CD4-positive, alpha-beta T cell (primary cell): ENCODE measurements at places on chromosomes 1 and 21.

GRCh38 chr1:53689223-53689622 is 49.7 kb downstream of the GLIS1 start:
- DNase-seq: no peak

GRCh38 chr1:21622466-21623315 is 46.5 kb downstream of the RAP1GAP start:
- peak; percentile 76 for DNase-seq

DNA sequence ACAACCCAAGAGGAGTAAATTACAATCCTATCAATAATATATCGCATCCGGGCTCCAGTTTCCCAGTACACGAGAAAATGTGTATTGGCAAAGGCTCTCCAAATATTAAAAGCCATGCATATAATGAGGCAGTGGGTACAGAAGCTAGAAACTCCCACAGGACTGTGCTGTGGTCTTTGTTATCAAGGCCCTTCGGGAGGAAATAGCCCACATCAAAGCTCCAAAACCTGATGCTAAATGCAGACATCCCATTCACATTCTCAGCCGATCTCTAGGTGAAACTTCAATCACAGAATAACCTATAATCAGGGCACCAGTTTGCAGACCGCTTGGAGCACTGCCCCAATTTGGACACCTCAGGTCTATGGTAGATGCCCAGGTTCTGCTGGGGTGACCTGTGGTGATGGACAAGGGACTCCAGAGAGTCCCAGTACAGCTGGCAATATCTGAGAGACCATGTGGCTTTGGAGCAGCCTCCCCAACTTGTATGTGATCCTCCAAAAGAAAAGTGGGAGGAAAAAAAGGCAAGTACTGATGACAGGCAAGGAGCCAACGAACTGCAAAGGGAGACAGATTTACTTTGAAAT is 148.8 kb upstream of the CAMK1G start:
- DNase-seq: no peak

GRCh38 chr1:191498318-191498717 is 659.9 kb upstream of the RGS18 start:
- no peak for DNase-seq

DNA sequence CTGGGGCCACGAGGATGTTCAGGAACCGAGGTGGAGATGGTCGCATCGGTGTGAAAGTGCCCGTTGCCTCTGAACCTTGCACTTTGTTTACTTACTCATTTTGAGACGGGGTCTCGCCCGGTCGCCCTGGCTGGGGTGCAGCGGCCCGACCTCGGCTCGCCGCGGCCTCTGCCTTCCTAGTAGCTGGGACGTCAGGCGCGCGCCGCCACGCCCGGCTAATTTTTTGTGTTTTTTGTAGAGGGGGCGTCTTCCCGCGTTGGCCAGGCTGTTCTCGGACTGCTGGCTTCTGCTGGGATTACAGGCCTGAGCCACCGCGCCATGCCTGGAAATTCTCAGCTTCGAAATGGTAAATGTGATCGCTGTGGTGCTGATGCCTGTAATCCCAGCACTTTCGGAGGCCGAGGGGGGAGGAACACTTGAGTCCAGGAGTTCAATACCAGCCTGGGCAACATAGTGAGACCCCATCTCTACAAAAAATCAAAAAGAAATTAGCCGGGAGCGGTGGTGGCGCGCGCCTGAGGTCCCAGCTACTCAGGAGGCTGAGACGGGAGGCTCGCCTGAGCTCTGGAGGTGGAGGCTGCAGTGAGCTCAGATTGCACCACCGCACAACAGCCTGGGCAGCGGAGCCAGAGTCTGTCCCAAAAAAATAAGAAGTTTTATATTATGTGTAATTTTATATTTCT is 684 bp upstream of the MRPL20 start:
- DNase-seq: peak; percentile 59

DNA sequence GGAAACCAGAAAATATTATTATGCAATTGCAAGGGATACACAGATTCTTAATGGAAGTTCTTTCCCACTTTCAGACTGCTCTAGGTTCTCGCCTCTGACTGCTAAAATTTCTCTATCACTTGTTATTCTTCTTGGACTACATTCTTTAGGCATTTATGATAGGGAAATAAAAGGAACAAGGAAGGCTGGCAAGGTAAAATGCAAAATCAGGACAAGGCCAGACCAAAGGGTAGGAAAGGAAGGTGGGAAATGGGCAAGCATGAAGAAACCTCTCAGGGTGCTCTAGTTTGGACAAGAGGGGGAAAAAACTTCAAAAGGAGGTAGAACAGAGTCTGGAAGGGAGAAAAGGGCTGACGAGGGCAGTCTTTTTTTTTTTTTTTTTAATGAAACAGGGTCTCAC is 26.2 kb downstream of the UROD start:
- no peak for DNase-seq

GRCh38 chr1:15985611-15986297 is 9.9 kb upstream of the ZBTB17 start:
- DNase-seq: no peak

DNA sequence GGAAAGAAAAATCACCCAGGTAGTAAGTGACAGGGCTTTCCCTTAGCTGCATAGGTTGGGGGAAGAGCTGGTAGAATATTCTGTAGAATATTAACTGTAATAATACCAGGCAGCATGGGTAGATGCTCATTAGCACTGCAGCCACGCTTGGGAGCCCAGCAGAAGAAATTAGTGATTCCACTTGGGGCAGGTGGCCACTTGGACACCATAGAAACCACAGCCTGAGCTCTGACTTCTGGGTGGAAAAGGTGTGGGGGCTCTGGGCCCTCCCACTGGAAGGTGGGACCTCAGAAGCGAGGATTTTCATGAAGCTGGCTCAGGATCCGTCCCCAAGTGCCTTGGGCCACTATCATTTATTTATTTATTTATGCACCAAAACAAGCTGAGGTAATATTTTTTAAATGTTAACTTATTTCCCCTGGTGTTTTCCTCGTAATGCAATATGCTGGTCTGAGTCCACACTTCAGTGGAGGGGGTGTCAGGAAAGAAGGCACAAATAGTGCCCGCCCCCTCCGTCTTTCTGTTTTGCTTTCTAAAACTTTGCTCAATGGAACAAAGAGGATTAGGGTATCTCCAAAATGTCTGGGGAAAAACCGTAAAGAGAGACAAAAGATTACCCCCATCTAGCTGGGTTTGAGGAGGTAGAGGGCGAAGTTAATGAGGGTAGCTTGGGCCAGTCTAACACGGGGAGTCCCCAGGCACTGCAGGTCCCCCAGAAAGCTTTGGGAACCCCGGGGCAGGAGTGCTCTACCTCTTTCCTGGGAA is 75.2 kb upstream of the GADD45A start:
- no peak for DNase-seq

- no peak for DNase-seq
These were observed 13.1 kb downstream of the VPS26C start for GRCh38 chr21:37253991-37254390.

DNA sequence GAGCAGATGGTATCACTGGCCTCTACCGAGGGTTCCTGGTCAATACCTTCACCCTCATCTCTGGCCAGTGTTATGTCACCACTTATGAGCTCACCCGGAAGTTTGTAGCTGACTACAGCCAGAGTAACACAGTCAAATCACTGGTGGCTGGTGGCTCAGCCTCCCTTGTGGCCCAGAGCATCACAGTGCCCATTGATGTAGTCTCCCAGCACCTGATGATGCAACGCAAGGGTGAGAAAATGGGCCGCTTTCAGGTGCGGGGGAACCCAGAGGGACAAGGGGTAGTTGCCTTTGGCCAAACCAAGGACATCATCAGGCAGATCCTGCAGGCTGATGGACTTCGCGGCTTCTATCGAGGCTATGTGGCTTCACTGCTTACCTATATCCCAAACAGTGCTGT is 6.1 kb downstream of the SLC25A44 start:
- no peak for DNase-seq

GRCh38 chr21:41283211-41283818 is 33.3 kb upstream of the FAM3B start:
- peak; percentile 33 for DNase-seq

GRCh38 chr1:168081373-168082007 is 55.2 kb downstream of the GPR161 start:
- DNase-seq: no peak

DNA sequence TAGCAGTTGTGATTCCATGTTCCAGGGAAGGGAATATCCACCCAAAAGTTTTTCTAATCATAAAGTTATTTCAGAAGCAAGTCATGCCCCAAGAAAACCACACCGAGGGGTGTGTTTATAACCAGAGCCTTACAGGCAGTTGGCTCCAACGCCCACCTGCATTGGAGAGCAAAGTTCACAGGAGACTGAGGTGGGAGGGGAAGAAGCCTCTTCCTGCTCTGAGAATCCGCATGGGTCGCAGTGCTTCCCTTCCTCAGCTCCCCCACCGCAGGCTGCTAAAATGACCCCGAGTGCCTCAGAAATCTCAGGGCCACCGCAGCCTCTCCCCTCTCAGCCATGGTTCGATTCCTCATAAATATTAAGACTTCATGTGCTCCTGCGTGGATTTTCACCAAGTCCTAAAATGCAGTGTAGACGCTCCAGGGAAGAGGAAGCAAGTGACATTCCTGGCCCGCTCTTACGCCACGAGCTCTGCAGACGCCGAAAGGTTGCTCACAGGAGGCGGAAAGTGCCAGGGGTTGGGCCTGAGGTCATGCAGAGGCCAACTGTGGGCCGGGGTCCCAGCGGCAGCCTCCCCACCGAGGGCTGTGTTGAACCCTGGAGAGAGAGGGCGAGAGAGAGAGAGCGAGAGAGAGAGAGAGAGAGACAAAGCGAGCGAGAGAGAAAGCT is 13.4 kb upstream of the SPSB1 start:
- no peak for DNase-seq

GRCh38 chr1:162635418-162635817 is 3.2 kb downstream of the DDR2 start:
- DNase-seq: no peak
